SK-N-SH (cell line): ENCODE measurements at places on chromosomes 3 and 15. TPM values are rescaled to one million over a fixed set of nuclear protein-coding genes. Genes with fewer than 3 reads are reported as not detected.

- H3K27me3 ChIP-seq, result no peaks in the 10 kb centered on the region
- H3K4me1 ChIP-seq, result 0 out of 2 replicates have a peak, but pooled peaks cover 3% of the 10 kb centered on the region
- H3K27ac ChIP-seq, result no peak overlapping the region
- H3K4me3 ChIP-seq, result no peak overlapping the region
Measured at GRCh38 chr15:63385911-63386531, 4.4 kb upstream of the CA12 start.

- H3K27me3 ChIP-seq, result no peaks in the 10 kb centered on the region
- H3K36me3 ChIP-seq, result no peaks in the 10 kb centered on the region
- no peak for DNase-seq
- no peak overlapping the region for H3K4me3 ChIP-seq
Measured at GRCh38 chr3:126850370-126851085, 132.4 kb upstream of the PLXNA1 start.

DNA sequence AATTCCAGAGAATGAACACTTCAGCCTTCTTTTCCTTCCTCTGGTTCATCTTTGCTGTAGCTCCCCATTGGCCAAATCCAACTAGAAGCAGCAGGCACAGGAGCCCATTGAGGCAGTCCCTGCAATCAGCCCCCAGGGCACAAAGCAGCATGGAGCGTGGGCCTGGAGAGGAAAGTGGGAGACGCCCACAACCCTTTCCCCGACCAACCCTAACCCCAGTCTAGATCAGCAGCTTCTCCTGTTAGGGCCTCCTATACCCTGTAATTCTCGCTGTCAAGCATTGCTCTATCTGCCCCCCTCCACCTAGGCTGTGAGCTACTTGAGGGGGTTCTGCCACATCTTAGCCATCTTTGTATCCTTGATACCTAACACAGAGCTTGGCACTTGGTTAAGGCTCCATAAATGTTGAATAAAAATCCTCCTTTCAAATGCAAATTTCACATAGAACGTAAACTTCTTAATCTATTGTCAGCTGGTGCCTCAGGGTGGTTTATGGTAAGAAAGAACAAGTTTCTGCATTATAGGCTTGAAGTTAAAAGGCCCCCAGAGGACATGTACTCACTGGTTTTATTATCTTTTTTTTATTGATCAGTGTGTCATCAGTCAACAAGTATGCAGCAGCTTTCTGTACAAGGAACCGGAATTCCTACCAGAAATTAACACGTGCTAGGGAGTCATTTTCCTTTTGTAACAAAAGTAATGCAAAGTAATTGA lies 97.9 kb upstream of the PFN2 start:
- H3K36me3 ChIP-seq, result no peaks in the 10 kb centered on the region
- no peaks in the 10 kb centered on the region for H3K27me3 ChIP-seq
- H3K4me1 ChIP-seq, result peaks cover 3% of the 10 kb centered on the region

GRCh38 chr3:11136116-11136515 lies 18.2 kb upstream of the HRH1 start:
- H3K4me1 ChIP-seq, result no peaks in the 10 kb centered on the region; the same call in 1 of the 2 replicates
- peak overlapping the region; percentile 100 for H3K27ac ChIP-seq
- no peaks in the 10 kb centered on the region for H3K27me3 ChIP-seq
- H3K36me3 ChIP-seq, result no peaks in the 10 kb centered on the region

DNA sequence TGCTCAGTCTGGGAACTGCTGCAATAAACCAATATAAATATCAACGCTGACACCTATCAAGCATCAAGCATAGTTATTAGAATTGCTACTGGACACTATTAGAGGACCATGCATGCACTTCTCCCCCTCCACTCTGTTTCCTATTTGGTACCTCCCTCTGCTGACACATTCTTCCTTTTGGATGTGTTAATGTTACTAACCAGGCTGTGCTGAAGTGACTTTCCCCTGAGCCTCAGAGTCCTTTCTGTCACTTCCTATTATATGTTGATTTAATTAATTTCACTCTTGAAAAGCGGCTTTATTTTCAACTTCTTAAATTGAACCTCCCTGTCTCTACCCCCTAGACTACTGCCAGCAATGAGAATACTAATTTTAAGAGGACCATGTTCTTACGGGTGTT lies 379.1 kb downstream of the MCTP2 start:
- no peak overlapping the region for H3K4me3 ChIP-seq
- H3K27me3 ChIP-seq, result no peaks in the 10 kb centered on the region
- H3K36me3 ChIP-seq, result no peaks in the 10 kb centered on the region
- H3K4me1 ChIP-seq, result no peaks in the 10 kb centered on the region; the same call in 1 of the 2 replicates
- no peak overlapping the region for H3K27ac ChIP-seq

- H3K27me3 ChIP-seq, result no peaks in the 10 kb centered on the region
- H3K4me1 ChIP-seq, result no peaks in the 10 kb centered on the region
- peaks cover 12% of the 10 kb centered on the region; the same call in 1 of the 2 replicates for H3K36me3 ChIP-seq
- no peak overlapping the region for H3K4me3 ChIP-seq
Measured at GRCh38 chr3:37375184-37376127, 201.1 kb upstream of the LRRFIP2 start.

- no peaks in the 10 kb centered on the region for H3K27me3 ChIP-seq
- no peak overlapping the region for H3K4me3 ChIP-seq
- H3K27ac ChIP-seq, result no peak overlapping the region
- H3K4me1 ChIP-seq, result peaks cover 2% of the 10 kb centered on the region; the same call in 1 of the 2 replicates
Measured at GRCh38 chr15:61545763-61546162, 316.7 kb upstream of the RORA start.

DNA sequence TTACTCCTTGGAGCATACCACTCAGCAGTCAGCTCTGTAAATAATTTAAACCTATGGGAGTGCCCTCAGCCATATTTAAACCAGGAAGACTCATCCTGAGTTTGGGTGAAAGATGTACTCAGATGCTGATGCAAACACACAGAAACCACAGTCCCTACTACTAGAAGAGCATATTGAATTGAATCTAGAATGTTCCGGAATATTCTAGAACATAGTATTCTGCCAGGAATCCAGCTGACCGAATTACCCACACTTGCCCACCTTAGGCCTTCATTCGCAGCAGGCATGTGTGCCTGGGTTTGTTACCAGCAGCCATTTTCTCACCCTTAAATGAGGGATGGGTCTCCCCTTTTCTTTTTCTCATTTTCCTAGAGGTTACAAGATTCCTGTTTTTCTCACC lies 202.4 kb upstream of the ICE2 start:
- no peak for DNase-seq
- no peak overlapping the region for H3K27ac ChIP-seq
- no peaks in the 10 kb centered on the region for H3K27me3 ChIP-seq

The PPIP5K1 gene
- polyA plus RNA-seq, result 14.2 and 28.5 TPM in 2 replicates

DNA sequence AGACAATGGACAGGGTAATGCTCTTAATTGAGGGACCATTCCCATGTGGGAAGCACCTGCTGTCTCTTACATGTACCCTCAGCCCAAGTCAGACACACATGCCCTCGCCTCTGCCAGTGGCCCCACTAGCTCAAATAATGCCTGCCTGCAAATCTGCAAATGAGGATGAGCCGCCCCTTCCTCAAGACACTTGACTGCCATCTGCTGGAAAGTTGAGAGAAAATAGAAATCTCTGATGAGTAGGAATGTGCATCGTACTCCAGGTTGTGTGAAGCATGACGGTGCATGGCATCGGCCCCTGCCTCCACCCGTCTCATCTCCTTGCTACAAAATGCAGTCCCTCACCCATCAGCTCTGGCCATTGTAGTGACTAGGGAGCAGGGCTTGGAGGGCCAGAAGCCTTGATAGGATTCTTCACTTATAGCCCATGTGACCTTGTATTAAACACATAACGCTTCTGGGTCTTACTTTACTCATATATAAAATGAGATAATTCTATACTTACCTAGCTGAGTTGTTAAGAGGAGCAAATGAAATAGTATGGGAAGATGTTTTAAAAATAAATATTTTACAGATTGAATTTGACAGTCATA lies 6.3 kb upstream of the SCN5A start:
- H3K27me3 ChIP-seq, result no peaks in the 10 kb centered on the region; the same call in 1 of the 2 replicates
- H3K4me3 ChIP-seq, result no peak overlapping the region
- DNase-seq, result peak; percentile 67

GRCh38 chr3:4983739-4984510 lies 4.7 kb downstream of the BHLHE40 start:
- H3K4me3 ChIP-seq, result peak overlapping the region; percentile 62; the same call in 1 of the 2 replicates
- H3K27me3 ChIP-seq, result no peaks in the 10 kb centered on the region
- H3K4me1 ChIP-seq, result peaks cover 40% of the 10 kb centered on the region

The C2CD4A gene
- polyA plus RNA-seq, result not detected in 2 replicates

DNA sequence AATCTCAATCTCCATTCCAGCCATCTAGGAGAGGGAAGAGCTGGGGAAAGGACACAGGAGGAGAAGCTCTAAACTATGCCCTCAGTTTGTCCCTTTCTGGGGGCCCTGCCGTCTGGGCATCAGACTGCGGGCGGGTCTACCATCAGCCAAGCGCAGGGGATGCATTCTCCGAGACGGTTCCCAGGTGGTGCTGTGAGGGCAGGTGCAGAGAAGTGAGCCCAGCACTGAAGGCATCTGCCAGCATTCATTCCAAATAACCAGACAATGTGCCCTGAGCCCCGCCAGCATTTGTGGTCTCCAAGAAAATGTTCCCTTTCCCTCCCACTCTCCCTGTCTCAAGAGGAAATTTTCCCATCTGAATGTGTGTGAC lies 265.7 kb downstream of the XXYLT1 start:
- H3K36me3 ChIP-seq, result no peaks in the 10 kb centered on the region
- no peak overlapping the region for H3K4me3 ChIP-seq
- no peak overlapping the region for H3K27ac ChIP-seq

DNA sequence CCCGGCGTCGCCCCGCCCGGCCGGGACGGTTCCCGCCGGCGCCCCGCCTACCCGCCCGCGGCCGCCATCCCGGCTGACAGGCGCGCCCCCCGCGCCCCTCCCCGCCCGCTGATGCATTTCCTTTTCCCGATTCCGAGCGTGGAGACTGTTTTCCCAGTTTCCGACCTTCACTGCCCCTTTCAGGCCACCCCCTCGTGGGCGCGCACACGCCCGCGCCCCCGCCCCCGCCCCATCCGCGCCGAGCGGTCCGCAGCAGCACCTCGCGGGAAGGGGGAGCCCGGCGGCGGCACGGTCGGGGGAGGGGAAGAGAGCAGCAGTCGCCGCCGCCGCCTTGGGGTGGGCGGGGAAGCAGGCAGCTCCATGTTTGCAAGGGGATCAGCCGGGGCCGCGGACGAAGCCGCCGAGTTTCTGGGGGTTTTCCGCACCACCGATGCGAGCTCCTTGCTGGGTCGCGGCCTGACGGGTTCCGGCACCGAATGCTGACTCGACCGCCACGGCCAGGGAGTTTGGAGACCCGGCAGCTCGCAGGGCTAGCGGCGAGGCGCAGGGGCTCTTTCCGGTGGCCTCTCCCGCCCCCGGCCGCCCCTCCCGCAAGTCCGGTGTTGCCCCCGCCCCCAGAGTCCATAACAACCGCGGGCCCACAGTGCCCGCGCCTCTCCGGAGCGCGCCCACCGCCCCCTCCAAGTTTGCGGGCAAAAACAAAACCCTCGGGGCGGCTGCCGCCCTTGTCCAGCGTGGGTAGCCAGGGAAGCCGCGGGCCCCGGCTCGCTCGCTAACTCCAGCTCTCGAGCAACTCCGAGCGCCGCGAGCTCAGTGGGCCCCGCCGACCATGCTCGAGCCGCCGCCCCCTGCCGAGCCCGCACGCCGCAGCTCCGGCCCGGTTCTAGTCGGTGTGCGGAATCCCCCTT lies 3.2 kb upstream of the SIN3A start:
- DNase-seq, result peak; percentile 66
- peak overlapping the region; percentile 97 for H3K4me3 ChIP-seq
- peaks cover 18% of the 10 kb centered on the region; the same call in 1 of the 2 replicates for H3K4me1 ChIP-seq
- no peaks in the 10 kb centered on the region for H3K27me3 ChIP-seq
- peak overlapping the region; percentile 96 for H3K27ac ChIP-seq

DNA sequence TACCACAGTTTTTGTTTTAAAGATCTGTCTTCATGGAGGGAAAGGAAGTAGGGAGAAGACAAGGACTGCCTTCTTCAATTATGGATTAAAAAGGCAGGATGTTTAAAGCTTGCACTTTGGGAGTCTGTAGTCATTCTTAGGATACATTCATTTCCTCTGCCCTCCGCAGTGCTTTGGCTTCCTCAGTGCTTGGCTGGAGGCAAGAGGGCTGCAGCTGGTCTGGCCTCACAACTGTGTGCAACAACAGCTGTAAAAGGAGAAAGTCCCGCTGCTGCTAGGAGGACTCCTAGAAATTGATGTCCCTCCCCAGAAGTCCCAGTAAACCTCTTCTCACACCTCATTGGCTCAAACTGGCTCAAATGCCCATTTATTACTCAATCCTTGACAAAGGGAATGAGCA lies 54.4 kb upstream of the PPP2R3A start:
- H3K4me1 ChIP-seq, result no peaks in the 10 kb centered on the region
- H3K27me3 ChIP-seq, result no peaks in the 10 kb centered on the region
- no peak overlapping the region for H3K4me3 ChIP-seq

The ACP3 gene
- 0.19 and 0.30 TPM in 2 replicates for polyA plus RNA-seq

DNA sequence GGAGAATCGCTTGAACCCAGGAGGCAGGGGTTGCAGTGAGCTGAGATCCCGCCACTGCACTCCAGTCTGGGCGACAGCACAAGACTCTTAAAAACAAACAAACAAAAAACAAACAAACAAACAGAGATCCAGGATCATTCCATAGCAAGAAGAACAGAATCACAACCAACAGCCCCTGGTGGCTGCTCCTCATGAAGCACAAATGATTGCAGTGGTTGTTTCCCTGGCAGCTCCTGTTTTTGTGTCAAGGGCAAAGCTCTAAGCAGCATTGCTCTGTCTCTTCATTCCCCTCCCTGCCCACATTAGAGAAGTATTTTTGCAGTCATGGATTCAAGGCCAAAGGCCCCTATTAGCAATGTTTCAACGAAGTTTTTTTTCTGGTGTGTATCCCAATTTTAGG lies 25.8 kb upstream of the BLM start:
- no peaks in the 10 kb centered on the region for H3K4me1 ChIP-seq
- DNase-seq, result no peak
- H3K27me3 ChIP-seq, result no peaks in the 10 kb centered on the region
- no peak overlapping the region for H3K4me3 ChIP-seq
- H3K36me3 ChIP-seq, result no peaks in the 10 kb centered on the region

DNA sequence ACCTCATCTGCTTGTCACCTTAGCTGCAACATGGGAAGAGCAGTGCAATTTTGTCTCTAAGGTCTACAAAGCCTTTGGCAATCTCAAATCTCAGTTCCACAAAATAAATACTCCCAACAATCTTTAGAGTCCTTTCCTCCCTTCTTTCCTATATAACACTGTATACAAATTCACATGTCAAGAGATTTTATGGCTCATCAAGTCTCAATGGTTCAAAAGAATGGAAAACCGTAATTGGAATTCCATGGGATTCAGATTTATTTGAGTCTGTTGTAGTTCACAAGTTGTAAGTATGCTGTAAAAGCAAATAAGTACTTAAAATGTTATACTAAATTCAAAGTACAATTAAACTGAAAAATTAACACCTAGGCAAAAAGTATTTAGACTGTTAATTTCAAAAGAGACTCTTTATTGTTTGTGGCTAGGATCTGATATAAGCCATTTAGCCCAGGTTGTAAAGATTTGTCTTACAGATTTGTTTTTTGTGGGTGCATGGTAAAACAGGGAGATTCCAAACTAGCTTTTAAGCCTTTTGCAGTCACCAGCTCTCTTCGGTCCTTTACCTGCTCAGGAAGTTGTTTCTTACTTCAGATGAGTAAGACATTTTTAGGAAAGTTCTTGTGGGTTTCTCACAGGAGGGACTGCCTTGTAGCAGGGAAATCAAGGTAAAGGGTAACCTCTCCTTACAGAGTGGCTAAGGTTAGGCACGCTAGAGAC lies 50.1 kb downstream of the CMSS1 start:
- no peak overlapping the region for H3K4me3 ChIP-seq
- peak overlapping the region; percentile 81; the same call in 1 of the 2 replicates for H3K27ac ChIP-seq
- no peaks in the 10 kb centered on the region for H3K27me3 ChIP-seq
- peaks cover 37% of the 10 kb centered on the region; the same call in 1 of the 2 replicates for H3K36me3 ChIP-seq
- peaks cover 56% of the 10 kb centered on the region; the same call in 1 of the 2 replicates for H3K4me1 ChIP-seq

The FBXW12 gene
- 0.07 TPM in 1 of 2 replicates, not detected in the other for polyA plus RNA-seq

- H3K4me3 ChIP-seq, result no peak overlapping the region
- H3K4me1 ChIP-seq, result no peaks in the 10 kb centered on the region
- H3K27me3 ChIP-seq, result no peaks in the 10 kb centered on the region
- no peak for DNase-seq
- H3K36me3 ChIP-seq, result no peaks in the 10 kb centered on the region
- H3K27ac ChIP-seq, result no peak overlapping the region
Measured at GRCh38 chr3:43676441-43676840, 14.3 kb upstream of the ABHD5 start.
